ENCODE measurements at places on chromosomes 7 and 10.

DNA sequence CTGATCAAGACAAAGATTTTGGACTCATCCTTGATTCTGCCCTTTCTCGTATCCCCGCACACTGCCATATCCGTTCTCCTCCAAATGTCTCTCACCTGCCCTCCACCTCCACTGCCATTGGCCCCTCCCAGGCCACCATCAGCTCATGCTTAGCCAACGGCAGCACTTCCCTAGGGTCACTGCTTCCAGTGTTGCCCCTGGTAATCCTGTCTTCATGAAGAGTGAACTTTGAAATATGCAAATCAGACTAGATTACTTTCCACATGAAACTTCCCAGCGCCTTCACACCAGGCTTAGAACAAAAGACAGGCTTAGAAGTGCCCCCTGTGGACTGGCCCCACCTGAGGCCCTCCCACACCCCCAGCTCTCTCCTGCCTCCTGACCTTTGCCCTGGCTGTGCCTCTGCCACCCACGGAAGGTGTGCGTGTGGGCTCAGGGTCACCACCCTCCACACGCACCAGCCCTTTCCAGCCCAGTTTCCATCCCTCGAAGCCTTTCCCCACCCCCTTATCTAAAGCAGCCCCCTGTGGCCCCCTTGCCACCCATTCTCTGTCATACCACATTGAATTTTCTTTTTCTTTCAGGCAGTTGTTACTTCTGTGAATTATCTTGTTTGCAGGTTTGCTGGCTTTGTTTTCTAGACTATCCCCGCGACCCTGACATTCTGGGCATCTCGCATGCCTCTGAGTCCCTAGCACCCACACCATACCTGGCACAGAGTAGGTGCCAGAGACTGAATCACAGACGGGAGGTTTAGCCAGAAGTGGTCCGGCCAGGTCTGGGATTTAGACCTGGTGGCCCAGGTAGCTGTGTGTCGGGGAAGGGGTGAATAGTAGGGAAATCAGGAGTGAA lies 26.8 kb upstream of the C10orf53 start:
- no peak for DNase-seq

GRCh38 chr7:101390901-101391301 lies 28.2 kb downstream of the COL26A1 start:
- DNase-seq = peak; percentile 32

DNA sequence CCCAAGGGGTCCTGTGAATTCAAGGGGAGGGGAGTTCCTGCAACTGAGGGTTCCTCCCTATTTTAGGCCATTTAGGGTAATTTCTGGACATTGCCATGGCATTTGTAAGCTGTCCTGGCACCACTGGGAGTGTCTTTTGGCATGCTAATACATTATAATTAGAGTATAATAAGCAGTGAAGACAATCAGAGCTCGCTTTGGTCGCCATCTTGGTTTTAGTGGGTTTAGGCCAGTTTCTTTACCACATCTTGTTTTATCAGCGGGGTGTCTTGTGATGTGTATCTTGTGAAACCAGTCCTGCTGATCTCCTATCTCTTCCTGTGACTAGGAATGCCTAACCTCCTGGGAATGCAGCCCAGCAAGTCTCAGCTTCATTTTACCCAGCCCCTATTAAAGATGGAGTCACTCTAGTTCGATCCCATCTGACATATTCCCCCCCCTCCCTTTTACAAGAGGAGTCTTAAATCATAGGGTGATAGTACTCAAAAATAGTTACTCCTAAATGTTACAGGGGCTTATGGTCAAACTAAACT lies 43.2 kb downstream of the SVOPL start:
- no peak for DNase-seq

- peak; percentile 42 for DNase-seq
Measured at GRCh38 chr10:99560277-99561126, 27.8 kb downstream of the NKX2-3 start.

GRCh38 chr10:102870221-102870620 lies 951 bp downstream of the AS3MT start:
- DNase-seq = no peak

DNA sequence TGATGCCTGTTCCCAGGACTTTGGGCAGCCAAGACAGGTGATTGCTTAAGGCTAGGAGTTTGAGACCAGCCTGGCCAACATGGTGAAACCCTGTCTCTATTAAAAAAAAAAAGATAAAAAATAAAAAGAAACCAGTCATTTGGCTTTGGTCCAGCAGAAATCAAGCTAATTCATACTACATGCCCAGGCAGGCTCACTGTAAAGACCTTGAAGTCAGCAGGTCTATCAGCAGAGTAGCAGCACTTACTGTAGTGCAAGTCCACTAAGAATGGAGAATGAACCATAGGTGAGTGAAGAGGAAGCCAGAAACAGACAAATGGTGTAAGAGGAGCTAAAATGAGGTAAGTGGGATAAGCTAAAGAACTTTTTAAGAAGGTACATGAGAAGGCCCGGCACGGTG lies 24.7 kb downstream of the PSPH start:
- DNase-seq = no peak

GRCh38 chr7:128697302-128697905 lies 25.3 kb downstream of the GARIN1A start:
- peak; percentile 72 for DNase-seq

GRCh38 chr10:118701529-118702323 lies 53.0 kb downstream of the CACUL1 start:
- peak; percentile 35 for DNase-seq

DNA sequence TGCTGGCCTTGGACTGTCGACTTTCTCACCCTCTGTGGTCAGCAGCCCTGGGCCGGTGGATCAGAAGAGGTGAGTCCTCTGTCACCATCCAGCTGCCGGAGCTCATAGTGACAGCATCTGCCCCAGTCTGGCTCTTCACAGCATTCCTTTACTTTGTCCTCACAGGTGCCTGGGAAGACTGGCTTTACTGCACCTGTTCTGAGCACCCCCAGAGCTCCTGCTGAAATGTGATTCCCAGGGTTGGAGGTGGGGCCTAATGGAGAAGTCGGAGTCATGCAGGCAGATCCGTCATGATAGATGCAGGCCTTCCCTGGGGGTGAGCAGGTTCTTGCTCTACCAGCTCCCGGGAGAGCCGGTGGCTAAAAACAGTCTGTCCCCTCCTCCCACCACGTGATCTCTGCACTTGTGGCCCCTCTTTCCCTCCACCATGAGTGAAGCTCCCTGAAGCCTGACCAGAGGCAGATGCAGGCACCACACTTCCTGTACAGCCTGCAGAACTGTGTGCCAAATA lies 171.5 kb downstream of the ZMYND11 start:
- no peak for DNase-seq

DNA sequence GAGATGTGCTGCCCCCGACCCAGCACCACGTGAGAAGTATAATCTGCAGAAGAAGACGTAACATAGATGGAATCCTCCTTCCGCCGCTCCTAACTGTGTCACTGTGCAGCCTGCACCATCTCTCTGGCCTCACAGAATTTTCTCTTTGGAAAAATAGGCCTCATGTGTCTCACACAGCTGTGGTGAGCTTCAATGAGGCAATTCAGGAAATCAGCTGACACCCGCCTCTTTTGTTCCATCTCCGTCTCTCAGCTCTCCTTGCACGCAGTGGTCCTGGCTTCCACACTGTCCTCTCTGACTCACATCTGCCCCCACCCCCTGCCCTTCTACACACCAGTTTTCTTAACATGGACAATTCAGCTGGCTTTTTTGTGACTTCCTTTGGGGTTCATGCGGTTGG lies 7.2 kb downstream of the C10orf90 start:
- DNase-seq = peak; percentile 92

DNA sequence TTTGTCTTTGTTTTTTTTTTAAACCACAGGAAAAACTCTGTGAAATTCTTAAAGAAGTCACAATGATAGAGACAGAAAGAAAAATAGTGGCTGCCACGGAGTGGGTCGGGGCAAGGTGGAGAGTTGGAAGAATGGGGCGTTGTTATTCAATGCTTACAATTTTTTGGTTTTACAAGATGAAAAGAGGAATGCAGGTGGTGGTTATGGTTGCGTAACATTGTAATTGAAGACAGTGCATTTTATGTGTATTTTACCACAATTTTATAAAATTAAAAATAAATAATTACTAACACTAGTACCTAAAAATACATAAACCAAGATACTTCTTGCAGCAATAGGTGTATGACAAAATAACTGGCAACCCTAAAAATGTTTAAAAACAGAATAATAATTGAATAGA lies 76.9 kb upstream of the VOPP1 start:
- DNase-seq = no peak

DNA sequence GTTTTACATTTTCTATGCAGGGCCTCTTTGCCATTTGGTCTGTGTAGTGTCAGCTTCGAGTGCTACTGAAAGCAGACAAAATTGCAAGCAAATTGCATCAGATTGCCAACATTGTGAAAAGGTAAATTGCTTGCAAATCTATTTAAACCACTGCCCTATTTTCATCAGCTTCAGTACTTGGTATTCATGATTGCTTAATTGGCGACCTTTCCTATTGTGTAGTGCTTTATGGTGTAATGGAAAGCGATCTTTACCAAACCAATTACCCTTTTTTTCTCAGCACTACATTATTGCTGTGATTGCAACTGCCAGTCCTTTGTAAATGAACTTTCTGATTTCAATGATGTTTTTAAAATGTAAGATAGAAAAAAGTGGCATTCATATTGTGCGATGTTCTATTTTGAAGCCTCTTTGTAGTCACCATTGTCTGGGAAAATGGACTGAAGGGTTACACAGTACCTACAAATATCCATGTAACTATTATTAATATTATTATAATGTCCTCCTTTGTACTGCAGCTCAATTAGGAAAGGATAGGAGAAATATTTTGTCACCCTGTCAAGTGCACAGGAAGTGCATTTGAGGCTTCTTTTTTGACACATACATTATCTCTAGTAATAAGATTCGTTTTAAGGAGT lies 177.7 kb upstream of the SP8 start:
- no peak for DNase-seq

DNA sequence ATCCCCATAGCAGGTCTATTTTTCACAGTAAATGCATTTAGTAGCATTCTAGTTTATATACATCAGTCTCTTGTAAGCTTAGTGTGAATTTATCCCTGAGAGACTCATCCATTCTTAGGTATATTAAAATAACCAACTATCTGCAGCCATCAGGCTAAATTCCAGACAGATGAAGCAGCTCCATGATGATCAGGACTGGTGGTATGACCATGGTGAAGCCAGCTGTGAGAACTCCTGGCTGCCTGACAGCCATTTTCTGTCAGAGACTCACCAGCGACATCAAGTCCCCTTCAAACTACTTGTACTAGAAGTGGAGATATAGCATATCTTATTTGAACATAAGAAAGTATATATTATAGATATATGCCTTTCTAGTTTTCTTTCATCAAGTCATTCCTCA lies 70.3 kb upstream of the GSDME start:
- DNase-seq = peak; percentile 75

GRCh38 chr7:4962872-4963775 lies 4.1 kb upstream of the MMD2 start:
- no peak for DNase-seq

DNA sequence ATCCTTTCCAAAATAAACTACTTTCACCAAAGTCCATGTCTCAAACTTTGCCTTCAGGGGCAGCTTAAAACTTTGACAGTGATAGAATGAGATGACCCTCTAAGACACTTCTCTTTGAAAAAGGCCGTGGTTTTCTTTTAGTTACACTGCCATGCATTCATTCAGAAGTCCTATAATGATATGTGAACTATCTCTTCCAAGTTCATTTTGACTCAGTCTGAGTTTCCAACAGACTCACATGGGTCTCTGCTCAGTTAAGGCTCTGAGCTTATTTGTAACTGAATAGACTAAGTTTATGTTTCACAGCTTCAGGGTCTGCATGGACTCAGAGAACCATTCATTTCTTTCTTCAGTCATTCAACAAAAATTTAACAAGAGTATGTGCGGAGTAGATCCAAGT lies 208.9 kb upstream of the PRSS1 start:
- no peak for DNase-seq

DNA sequence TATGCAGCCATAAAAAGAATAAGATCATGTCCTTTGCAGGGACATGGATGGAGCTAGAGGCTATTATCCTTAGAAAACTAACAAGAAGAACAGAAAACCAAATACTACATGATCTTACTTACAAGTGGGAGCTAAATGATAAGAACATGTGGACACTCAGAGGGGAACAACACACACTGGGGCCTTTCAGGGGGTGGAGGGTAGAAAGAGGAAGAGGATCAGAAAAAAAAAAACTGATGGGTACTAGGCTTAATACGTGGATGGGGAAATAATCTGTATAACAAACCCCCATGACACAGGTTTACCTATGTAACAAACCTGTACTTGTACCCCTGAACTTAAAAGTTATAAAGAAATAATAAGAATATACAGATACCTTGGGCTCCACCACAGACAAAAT lies 514.2 kb downstream of the ARL4A start:
- DNase-seq = no peak

Measured in AG10803 (cell line).